ENCODE measurements at places on chromosomes 4 and X. TPM values are rescaled to one million over a fixed set of nuclear protein-coding genes. Genes with fewer than 3 reads are reported as not detected.

SPARCL1 gene
- 0.39 TPM for total RNA-seq

RASL11B gene
- total RNA-seq = 1.9 TPM

APLN gene
- 0.98 TPM for total RNA-seq

KLHL4 gene
- total RNA-seq = 3.0 TPM

CT45A5 gene
- total RNA-seq = 0.29 TPM

SPANXN4 gene
- not detected for total RNA-seq

TENM3 gene
- total RNA-seq = 18.2 TPM

ZNF185 gene
- total RNA-seq = 2.9 TPM

PAGE2B gene
- total RNA-seq = 0.78 TPM

RNF175 gene
- total RNA-seq = 8.0 TPM

EGFL6 gene
- not detected for total RNA-seq

USP17L30 gene
- not detected for total RNA-seq

MAP9 gene
- 6.0 TPM for total RNA-seq

SRPK3 gene
- 1.1 TPM for total RNA-seq

VCX3B gene
- not detected for total RNA-seq

VAMP7 gene
- total RNA-seq = 69.8 TPM

UGT2B17 gene
- total RNA-seq = not detected

PPEF2 gene
- total RNA-seq = not detected

EPHA5 gene
- 0.36 TPM for total RNA-seq

CDKL2 gene
- total RNA-seq = 2.9 TPM

HERC3 gene
- total RNA-seq = 7.8 TPM

TRPC5OS gene
- not detected for total RNA-seq

DSPP gene
- total RNA-seq = not detected

BGN gene
- total RNA-seq = 6.6 TPM

SLC25A53 gene
- 6.4 TPM for total RNA-seq

NKX3-2 gene
- 0.96 TPM for total RNA-seq

TDO2 gene
- total RNA-seq = 12.1 TPM

CD99 gene
- 444 TPM for total RNA-seq

MAGEB17 gene
- not detected for total RNA-seq

Data from RPMI7951 (cell line).